Pancreas (tissue), 10 donors: ENCODE measurements at places on chromosomes 2 and 18.

GRCh38 chr18:32770054-32770665 lies 2.7 kb downstream of the KLHL14 start:
- DNase-seq, result no peak

GRCh38 chr2:164561416-164561815 lies 59.9 kb downstream of the GRB14 start:
- DNase-seq, result no peak

- DNase-seq, result no peak
Measured at GRCh38 chr2:8303322-8303832, 378.5 kb upstream of the ID2 start.

GRCh38 chr2:100647709-100648108 lies 84.9 kb downstream of the PDCL3 start:
- DNase-seq, result no peak

DNA sequence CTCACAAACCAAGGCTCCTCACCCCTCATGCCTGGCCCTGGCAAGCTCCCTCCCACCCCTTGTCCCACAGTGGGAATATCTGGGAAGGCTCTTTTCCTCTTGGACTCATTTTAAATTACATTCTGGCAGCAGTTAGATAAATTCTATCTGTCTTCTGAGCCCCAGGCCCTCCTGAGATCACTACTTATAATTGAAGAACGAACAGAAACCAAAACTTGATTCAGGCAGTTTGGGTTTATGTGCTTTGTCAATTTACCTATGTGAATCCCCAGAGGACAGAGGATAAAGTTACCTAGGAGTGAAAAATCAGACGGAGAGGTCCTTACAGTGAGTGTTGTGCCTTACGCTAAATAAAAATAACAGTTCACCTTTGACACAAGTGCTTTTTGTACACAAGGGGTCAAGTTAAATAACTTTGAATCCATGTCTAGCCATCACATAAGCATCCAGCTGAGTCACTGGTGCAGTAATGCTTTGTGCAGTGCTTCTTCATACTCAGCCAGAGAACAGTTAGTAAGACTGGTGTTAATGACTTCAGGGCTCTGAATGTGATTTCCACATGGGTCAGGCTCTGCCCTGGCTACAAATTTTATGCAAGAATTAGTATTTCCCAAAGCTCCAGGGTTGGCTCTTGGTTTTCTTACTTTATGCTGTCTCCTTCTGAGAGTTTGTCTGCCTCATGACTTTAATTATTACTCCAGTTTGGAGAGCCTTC lies 329.3 kb downstream of the INSIG2 start:
- DNase-seq, result no peak

DNA sequence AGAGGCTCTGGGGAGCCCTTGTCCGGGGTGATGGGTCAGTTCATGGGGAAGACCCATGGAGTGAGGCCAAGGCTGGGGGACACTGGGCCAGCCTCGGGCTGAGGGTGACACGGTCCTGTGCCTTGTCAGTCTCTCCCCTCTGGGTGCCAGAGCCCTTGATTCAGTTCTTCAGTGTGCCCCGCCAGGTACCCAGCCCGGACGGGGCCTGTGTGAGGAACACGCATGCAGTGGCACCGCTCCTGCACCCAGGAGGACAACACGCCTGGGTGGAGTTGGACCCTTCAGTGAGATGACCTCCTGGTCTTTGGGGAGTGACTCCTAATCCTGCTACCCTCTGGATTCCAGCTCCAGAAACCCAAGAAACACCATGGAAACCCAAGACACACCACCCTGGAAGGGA lies 264.4 kb downstream of the LOXHD1 start:
- no peak for DNase-seq

GRCh38 chr2:216830346-216830745 lies 29.5 kb downstream of the TNP1 start:
- DNase-seq, result no peak

DNA sequence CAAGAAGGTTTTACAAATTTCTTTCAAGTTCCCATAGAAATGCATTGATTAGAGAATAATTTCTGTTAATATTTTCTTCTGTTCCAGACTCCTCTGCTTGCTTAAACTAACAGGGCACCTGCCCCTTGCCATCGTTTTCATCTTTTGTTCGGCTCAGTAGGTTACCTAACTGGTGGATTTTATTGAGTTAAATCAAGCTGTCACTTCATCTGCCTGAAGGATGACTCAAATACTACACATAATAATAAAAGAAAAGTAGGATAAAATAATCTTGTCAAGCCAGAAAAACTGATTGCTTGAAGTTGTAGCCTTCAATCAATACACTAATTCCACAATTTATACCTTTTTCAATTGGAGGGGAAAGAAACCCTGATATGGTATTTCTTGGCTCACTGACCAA lies 234.0 kb downstream of the NR4A2 start:
- DNase-seq, result no peak

GRCh38 chr2:174336501-174337336 lies 2.0 kb downstream of the SP9 start:
- DNase-seq, result no peak

GRCh38 chr2:190323406-190323805 lies 3.8 kb upstream of the HIBCH start:
- DNase-seq, result no peak

- no peak for DNase-seq
Measured at GRCh38 chr2:8457699-8458502, 224.0 kb upstream of the ID2 start.

DNA sequence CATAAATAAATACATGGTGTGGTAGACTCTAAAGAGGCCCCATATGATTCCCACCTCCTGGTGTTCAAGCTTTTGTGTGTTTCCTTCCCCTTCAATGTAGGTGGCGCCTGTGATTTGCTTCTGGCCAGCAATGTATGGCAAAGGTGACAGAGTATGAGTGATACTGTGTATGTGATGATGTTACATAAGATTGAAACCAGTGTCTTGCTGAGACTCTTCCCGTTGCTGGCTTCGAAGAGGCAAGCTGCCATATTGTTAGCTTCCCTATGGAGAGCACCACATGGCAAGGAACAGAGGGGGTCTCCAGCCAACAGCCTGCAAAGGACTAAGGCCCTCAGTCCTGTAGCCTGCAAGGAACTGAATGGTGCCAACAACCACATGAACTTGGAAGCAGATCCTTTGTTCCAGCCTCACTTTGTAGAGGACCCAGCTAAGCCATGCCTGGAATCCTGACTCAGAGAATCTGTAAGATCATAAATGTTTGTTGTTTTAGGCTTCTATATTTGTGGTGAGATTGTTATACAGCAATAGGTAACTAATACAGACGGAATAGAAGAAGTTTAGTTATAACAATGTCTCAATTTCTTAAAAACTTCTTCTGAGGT lies 1.7 kb upstream of the SMAD4 start:
- no peak for DNase-seq

DNA sequence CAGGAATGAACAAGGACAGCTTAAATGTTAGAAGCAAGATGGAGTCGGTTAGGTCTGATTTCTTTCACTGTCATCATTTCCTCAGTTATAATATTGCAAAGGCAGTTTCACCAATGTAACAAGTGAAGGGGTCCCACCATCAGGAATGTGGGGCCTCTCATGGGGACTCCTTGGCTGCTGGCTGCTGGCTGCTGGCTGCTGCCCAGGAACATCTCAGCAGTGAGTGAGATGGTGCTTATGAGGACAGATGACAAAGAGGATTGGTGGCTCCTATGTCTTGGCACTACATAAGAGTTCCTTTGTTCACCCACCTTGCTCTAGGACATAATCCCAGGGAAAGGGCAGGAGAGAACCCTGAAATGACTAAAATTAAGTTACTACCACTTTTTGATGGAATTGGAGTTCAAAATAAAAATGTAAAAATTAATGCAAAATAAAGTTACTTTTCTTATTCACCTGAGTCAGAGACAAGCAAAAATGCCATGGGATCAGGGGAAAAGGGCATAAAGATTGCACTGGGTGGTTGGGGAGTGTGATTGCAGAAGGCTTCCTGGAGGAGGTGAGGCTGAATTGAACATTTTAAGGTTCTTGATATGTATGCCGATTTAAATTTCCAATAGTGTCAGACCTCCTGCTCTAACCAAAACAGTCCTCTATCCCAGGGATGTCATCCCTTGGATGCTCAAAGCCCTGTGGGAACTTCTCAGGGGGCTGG lies 23.4 kb downstream of the TMEM177 start:
- DNase-seq, result no peak

GRCh38 chr2:25833566-25833965 lies 44.7 kb downstream of the ASXL2 start:
- no peak for DNase-seq

DNA sequence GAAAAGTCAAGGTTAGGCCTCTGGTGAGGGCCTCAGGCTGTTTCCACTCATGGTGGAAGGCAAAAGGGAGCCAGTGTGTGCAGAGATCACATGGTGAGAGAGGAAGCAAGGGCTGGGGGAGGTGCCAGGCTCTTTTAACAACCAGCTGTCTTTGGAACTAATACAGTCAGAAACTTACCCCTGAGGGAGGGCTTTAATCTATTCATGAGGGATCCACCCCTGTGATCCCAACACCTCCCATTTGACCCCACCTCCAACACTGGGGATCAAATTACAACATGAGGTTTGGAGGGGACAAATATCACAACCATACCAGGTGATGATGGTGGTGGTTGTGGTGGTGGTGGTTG lies 10.9 kb downstream of the POLI start:
- no peak for DNase-seq

- peak; percentile 87 for DNase-seq
Measured at GRCh38 chr2:235669269-235669831, 175.5 kb downstream of the AGAP1 start.

DNA sequence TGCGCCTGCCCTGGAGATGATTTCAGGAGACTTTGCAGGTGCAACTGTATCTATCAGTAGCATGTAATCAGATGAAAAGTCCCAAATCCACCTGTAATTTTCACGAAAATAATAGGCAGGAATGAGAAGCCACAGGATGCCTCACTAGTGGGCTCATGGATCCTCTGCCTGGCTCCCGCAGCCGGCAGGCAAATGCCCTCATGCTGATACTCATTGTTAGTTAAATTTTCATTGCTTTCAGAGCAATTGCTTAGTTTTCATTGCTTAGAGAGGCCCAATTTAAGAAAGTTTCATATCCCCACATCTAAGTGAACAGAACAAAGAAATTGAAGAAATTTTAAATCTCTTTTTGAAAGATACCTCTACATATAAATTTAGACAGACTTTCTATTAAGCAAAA lies 57.6 kb upstream of the CTDP1 start:
- no peak for DNase-seq

DNA sequence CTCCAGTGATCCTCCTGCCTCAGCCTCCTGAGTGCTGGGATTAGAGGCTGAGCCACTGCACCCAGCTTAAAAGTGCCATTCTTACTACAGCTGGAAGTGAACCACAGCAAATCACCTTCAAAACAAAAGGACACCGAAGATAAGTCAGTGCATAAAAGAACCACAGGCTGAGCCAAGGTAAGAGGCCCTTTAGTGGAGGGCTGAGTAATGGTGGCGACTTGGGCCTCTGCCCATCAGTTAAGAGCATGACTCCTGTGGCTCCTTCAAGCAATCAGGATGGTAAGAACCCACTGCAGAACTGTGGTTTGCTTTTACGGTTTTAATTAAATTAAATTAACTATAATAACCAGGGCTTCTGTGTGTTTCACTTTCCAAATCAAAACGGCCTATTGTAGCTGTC lies 75.1 kb downstream of the CTAGE1 start:
- no peak for DNase-seq

DNA sequence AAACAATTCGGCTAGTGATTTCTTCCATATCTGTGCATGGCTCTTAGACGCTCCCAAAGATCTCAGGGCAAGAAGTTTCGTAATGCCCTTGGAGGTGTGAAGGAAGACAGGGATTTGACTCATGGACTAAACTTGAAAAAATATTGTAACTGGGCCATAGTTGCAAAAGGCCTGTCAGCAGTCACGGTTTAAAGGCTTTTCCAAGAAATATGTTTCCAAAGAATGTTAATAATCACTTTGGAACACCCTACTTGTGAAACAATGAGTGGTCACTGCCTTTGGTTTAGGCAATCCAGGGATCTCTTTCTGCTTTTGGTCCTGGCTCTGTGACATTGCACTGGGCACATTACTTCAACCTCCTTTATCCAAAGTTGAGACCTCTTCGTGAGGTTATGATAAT lies 102.5 kb upstream of the RASGRP3 start:
- DNase-seq, result no peak
